Camera-type eye (tissue), 1 donor: ENCODE measurements at places on chromosomes 12 and 14. TPM values are rescaled to one million over a fixed set of nuclear protein-coding genes. Genes with fewer than 3 reads are reported as not detected.

The RIPK3 gene
- total RNA-seq = 4.4 TPM

The AQP5 gene
- total RNA-seq = 82.5 TPM

The GUCY2C gene
- 0.11 TPM for total RNA-seq

The CLEC7A gene
- 5.1 TPM for total RNA-seq

The TAS2R46 gene
- total RNA-seq = 15.8 TPM

The C14orf39 gene
- total RNA-seq = 8.5 TPM

The FGF23 gene
- total RNA-seq = 0.27 TPM

The PLA2G1B gene
- not detected for total RNA-seq

The PGF gene
- 11.8 TPM for total RNA-seq

The POTEG gene
- total RNA-seq = not detected

The CPNE8 gene
- 20.8 TPM for total RNA-seq

The MYO1H gene
- 0.82 TPM for total RNA-seq

The FAM161B gene
- 16.5 TPM for total RNA-seq

The ACRBP gene
- 0.49 TPM for total RNA-seq

The CLEC4E gene
- not detected for total RNA-seq

The GRIN2B gene
- 8.7 TPM for total RNA-seq

The DAO gene
- total RNA-seq = not detected

The NOVA1 gene
- 45.1 TPM for total RNA-seq

The ANKRD33 gene
- 4.2 TPM for total RNA-seq

The CEBPE gene
- not detected for total RNA-seq

The CCDC175 gene
- total RNA-seq = 8.6 TPM

The TGM1 gene
- 6.2 TPM for total RNA-seq

The FGD4 gene
- 103 TPM for total RNA-seq

The PARP11 gene
- total RNA-seq = 18.4 TPM

The TSPAN19 gene
- total RNA-seq = 0.22 TPM

The TBC1D30 gene
- total RNA-seq = 17.1 TPM

The TEX22 gene
- 1.6 TPM for total RNA-seq

The RHNO1 gene
- 27.0 TPM for total RNA-seq
